MV-4-11 (cell line): ENCODE measurements at places on chromosomes 4 and X.

- no peak for DNase-seq
Observed at GRCh38 chr4:117495802-117496201, 410.4 kb upstream of the TRAM1L1 start.

- DNase-seq: no peak
Observed at GRCh38 chr4:38765382-38765781, 17.4 kb downstream of the TLR10 start.

DNA sequence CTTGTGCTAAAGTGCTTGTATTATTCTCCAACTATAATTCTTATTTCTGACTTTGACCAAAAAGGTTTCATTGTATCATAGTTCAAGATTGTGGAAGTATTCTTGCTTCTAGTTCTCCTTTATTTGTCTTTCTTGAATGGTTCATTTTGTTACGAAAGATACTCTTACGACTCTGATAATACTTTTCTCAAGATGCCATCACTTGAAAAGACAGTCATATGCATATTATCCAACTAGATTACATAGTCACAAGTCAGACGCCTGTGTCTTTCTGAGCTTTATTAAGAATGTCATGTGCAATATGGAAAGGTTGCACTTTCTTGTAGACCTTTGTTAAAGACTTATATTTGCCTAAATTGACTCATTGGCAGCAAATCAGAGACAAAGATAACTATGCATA lies 71.4 kb upstream of the HPGD start:
- peak; percentile 3 for DNase-seq

GRCh38 chr4:124534131-124534530 lies 178.4 kb downstream of the ANKRD50 start:
- no peak for DNase-seq

DNA sequence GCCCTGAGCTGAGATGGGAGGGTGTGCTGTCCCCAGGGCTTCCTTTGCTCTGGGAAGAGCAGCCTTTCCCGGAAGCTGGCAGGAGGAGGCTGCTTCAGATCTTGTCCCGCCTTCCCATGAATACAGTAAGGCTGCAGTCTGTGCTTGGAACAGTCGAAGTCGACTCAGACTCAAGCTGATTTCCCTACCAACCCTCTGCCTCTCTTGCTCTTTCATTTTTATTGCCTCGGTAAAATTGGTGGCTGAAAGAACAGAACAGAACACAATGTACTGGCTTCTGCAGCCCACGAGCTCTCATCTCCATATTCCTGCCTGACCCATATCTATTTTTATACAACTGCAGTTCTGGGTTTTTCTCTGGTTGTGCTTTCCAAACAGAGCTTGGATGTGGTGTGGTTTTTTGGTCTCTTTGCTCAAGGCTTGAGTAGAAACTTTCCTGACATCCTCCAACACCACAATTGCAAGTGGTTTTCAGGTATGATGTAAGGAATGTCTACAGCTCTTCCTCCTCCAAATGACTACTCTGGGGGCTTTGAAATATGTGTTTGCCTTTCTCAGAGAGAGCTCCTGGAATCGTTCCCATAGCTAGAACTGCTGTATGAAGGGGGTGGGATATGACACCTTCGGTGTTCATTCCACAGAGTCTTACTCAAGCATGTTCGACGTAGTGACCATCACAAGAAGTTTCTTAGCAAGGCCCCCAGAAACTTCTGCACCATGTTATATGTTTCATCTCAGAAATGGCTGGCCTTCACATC lies 61.3 kb downstream of the ENPP6 start:
- no peak for DNase-seq

- peak; percentile 85 for DNase-seq
Observed at GRCh38 chr4:156294577-156294976, 340.9 kb upstream of the CTSO start.

GRCh38 chr4:78584863-78585547 lies 33.4 kb downstream of the ANXA3 start:
- peak; percentile 55 for DNase-seq

DNA sequence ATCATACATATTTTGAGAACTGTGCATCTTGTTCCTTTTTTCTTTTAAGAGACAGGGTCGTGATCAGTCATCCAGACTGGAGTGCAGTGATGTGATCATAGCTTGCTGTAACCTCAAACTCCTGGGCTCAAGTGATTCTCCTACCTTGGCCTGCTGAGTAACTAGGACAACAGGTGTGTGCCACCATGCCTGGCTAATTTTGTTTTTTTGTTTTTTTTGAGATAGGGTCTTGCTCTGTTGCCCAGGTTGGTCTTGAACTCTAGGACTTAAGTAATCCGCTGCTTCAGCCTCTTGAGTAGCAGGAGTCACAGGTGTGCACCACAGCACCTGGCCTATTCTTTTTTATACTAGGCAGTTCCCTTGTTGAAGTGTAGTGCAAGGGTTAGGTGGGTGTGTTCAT lies 24.6 kb downstream of the KDM6A start:
- no peak for DNase-seq

DNA sequence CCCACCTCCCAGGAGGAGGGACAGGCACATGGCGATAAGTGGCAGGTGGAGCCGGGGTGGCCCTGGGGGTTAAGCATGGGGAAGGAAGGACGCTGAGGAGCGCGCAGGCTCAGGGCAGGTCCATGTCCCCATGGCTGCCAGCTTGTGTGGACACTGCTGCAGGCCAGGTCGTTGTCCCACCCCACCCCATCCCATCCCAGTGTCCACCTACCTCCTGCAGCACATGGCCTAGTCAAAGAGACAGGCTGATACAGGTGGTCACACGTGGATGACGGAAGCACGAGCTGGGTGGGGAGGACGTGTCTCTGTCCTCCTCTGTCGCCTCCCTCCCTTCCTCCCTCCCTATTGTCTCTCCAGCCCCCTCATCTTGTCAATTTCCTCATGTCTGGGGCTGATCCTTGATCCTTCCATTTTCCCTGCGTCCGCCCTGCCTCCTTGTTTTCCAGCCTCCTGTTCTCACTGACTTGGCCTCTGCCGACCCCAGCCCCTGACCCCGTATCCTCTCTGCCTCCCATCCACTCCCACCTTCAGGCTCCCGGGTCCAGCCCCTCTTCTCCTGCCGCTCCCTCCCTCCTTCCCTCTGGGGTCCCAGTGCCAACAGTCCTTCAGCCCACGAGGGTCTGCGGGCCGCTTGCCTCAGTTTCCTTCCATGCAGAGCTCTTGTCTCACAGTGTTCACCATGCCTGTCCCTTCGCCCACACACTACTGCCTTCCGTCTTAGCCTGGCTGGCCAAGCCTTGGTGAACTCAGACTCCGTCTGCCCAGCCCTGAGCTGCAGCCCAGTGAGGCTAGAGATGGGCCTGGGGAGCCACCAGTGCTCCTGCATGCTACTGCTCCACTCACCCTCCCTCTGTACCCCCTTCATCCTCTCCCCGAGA lies 15.5 kb upstream of the ADD1 start:
- no peak for DNase-seq

DNA sequence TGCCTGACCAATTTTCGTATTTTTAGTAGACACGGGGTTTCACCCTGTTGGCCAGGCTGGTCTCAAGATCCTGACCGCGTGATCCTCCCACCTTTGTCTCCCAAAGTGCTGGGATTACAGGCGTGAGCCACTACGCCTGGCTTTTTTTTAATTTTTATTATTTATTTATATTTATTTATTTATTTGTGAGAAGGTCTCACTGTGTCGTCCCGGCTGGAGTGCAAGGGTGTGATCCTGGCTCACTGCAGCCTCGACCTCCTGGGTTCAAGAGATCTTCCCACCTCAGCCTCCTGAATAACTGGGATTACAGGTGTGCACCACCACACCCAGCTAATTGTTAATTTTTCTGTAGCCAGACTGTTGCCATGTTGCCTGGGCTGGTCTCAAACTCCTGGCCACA lies 141.1 kb downstream of the CRLF2 start:
- DNase-seq: no peak

DNA sequence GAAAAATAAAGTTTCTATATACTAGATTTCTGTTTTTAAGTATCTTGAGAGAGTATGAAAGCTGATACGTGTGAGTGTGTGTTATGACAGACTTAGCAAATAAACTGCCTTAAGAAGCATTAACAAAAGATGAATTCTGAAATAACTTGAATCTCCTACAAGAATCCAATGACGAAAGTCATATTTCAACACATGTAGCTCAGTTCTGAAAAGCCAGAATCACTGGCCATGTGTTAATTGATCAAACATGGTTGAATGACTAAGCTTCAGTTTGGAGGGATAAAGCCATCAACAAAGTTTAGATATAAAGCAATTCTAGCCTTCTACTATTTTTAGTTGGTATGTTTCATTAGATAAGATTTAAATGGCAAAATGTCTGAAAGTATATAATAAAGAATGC lies 88.5 kb upstream of the ETNPPL start:
- DNase-seq: no peak

- DNase-seq: no peak
Observed at GRCh38 chrX:72169008-72169728, 12.4 kb upstream of the PIN4 start.

DNA sequence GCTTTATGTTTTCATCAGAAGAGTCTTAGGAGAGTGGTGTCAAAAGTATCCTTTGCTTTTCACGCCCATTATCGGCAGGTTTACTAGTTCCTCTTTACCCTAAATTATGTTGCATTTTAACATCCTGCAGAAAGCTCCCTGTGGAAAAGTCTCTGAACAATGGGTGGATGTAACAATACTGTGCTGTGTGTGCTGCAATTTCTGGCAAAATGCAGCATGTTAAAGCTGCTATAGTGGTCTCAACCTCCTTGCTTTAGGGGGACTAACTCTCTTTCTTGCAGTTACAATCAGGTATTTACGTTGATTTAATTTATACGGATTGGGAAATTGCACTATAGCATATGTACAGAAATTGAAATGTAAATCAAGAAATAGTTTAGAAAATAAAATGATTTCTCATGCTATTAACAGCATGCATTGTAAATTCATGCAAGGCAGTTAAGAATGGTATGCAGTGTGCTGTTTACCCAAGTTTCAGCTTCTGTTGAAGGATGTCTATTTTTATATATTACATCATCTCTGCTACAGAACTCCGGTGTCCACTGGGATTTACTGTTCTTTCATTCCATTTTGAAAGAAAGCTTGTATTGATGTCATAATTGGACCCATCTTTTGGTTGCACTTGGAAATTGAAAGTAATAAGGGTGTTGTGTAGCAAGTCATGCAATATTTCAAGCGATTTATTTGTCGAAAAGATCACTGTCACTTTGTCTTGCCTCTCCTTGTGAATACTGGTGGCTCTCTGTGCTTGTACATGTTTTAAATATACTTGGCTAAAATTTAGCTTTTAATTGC lies 145.7 kb downstream of the RAPGEF2 start:
- peak; percentile 74 for DNase-seq

- DNase-seq: no peak
Observed at GRCh38 chr4:84063619-84064018, 435.5 kb downstream of the NKX6-1 start.
